ENCODE measurements at places on chromosomes 1 and 21.
A peak's percentile ranks its signal among the peaks of the same experiment; 100 is the strongest.

DNA sequence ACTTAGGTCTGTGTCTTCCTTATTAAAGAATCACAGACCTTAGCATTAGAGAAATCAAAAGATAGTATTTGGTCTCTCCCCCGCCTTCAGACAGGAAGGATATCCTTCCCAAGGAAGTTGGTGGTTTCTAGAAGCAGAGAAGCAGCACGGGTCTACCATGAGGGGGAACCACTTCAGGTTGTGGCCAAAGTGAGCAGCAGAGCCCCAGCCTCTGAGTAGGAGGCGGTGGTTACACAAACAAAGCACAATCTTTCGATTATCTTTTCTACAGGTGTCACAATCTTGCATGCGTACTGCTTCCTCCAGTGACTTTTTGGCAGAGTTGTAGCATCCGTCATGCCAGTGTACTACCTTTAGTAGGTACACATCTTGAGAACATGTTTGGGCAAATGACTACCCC, 8.8 kb downstream of the PGLYRP4 start:
- DNase-seq = no peak

DNA sequence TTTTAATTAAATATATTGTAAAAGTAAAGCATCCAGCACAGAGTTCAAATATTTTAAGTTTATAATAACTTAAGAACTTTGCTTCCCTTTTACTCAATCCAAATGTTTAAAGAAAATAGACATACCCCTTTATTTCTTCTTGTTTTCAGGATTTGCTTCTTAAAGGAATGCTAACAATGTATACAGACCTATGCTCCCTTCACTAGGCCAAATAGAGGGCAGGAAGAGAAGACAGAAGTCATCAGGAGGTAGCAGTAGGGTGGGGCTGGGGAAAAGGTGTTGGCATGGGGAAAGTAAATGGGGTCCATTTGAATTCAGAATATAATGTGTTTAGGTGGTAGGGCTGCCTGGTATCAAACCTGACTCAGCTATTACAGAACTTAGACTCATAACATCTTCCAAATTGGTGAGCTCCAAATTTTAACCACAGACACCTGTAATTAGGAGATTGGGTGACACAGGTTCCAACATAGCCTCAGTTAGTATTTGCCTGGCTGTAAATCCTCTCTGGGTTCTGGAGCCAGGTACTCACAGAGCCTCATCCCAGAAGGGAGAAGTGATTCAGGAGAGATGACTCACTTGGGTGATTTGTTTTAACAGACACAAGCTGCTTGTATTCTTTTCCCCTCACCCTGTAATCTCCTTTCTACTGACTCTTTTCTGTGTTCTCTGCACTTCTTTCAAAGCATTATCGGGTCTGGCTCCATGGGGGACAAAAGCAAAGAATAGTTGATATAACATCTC, 60.1 kb upstream of the DUSP10 start:
- no peak for DNase-seq

- no peak for DNase-seq
Observed at GRCh38 chr1:29812408-29813135, 576.2 kb downstream of the PTPRU start.

DNA sequence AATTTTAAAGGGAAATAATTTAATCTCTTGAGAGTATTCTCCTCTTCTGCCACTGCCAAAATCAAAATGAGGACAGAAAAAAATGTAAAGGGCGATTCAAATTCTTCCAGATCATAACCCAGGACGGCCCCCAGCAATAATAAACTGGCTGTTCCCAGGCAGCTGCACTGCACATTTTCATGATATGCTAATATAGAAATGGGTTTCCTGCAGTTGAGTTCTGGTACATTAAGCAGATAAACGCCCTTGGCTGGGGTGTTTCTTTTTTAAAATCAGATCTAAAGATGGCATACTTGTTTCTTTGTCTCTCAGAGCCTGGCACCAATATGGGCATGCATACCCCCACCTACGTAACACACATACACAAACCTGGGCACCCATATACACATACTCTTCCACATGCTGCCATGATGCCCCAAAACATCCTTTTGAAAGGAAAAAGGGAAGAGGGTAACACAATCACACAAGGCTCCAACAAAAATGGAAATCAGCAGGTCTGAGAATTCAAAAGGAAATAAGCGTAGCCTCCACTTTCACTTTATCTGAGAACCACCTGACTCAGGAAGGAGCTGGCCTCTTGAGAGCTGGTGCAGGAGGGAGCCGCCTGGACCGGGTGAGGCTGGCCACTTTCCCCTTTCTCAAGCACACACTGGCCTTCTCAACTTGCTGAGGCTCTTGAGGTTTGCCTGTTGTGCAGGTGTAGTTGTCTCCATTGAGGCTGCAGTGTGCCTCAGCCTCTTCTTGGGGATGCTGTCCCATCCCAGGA, 653.4 kb downstream of the KIF26B start:
- no peak for DNase-seq

DNA sequence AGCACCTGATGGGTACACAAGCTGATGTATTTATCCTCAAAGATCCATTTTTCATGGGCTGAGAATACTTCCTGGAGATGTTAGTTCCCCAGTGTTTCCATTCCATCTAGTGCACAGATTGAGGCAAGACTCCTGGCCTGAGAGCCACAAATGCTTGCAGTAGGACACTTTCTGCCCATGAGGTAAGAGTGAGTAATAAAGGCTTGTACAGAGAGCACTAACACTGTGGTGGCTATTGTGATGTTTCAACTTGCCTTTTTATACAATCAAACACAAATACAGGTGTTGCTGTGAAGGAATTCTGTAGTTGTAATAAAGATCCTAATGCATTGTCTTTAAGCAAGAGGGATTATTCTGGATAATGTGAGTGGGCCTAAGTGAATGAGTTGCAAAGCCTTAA, 186.1 kb upstream of the ADAMTS5 start:
- DNase-seq = no peak

GRCh38 chr1:10771789-10772188, 24.7 kb downstream of the CASZ1 start:
- DNase-seq = no peak

- peak; percentile 87 for DNase-seq
Observed at GRCh38 chr1:31938184-31938975, at the start of gene PTP4A2. Gene PTP4A2, minus strand, starts transcription at chr1:31938368. Its CDS starts 19,303 bp downstream, at chr1:31919065.

- no peak for DNase-seq
Observed at GRCh38 chr1:19668888-19669287, 4.2 kb downstream of the HTR6 start.

DNA sequence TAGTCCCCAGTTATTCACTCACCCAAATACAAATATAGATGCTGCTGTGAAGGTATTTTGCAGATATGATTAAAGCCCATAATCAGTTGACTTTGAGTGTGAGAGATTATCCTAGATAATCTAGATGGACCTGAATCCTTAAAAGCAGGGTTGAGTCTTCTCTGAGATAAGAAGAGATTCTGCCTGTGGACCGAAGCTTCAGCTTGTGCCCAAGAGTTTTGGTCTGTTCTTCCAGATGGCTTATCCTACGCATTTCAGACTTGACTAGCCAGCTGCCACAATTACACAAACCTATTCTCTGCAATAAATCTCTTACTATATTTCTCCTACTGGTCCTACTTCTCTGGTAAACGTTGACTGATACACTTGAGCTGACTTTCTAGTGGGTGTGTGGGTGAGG, 145.1 kb downstream of the KCNJ6 start:
- no peak for DNase-seq

- DNase-seq = no peak
Observed at GRCh38 chr1:186978596-186979556, 150.1 kb downstream of the PLA2G4A start.

GRCh38 chr1:178643831-178644230, 81.2 kb upstream of the RALGPS2 start:
- DNase-seq = no peak

GRCh38 chr1:227949954-227950734, 2.4 kb upstream of the WNT9A start:
- no peak for DNase-seq

DNA sequence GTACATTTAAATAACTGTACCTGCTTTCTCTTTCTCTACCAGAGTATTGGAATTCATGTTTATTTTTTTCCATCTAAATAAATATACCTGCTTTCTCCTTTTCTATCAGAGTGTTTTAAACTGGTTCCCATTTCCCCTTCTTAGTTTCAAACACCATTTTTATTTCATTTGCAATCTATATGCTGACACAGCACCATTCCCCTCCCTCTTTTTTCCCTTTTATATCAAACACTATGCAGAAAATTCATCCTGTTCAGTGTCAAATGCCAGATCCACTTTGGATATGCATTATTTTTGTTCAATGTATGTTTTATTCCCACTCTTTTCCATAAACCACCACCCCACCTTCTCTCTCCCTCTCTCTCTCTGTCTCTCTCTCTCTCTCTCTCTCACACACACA, 85.8 kb upstream of the ST6GALNAC5 start:
- no peak for DNase-seq

- DNase-seq = no peak
Observed at GRCh38 chr1:107138166-107138565, 2.7 kb upstream of the NTNG1 start.
